ENCODE measurements at places on chromosomes 3 and 15.

GRCh38 chr3:176755977-176756376 lies 441.3 kb downstream of the TBL1XR1 start:
- no peak for DNase-seq

DNA sequence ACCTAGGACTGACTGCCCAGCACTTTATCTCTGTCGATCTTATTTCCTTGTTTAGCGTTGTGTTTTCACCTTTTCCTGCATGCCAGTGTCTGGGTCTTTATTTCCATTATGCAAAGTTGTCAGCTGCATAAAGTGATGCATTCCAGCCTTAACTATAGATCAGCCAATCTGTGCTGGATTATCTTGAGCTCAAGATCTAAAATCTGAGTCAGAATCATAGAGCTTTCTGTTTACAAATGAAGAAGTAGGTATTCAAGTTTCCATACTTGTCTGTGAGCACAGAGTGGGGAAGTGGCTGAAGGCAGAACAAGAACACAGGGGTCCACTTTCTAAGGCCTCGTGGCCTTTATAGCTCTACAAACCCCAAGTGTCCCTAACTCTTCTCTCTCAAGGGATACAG lies 82.4 kb upstream of the PLCL2 start:
- DNase-seq: no peak

DNA sequence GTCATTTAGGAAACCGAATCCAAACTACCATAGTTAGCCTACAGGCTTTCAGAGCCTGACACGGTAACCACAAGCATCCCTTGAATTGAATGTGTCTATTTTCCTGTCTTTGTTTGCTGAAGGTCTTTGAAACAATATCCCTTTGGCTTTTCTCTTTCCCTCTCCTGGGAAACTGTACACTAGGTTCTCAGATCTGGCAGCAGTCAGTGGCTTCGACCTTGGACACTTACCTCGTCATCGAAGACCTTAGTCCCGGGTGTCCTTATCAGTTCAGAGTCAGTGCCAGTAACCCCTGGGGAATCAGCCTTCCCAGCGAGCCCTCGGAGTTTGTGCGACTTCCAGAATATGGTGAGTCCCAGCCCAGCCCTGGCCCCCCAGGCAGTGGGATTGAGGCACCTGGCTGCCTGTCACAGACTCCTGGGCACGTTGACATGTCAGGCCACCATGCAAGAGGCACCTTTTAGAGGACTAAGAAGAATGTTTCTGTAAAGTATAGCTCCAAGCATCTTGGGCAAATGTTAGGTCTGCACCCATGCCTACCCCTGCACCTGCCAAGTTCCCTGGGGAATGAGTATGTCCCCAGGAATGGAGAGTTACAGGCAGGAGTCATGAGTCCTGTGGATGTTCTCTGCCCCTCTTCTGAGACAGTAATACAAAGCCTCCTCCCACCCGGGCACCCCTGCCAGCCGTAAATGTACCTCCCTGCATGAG lies 30.4 kb upstream of the UMPS start:
- peak; percentile 98 for DNase-seq

GRCh38 chr3:24683090-24683489 lies 188.4 kb upstream of the THRB start:
- DNase-seq: peak; percentile 55

GRCh38 chr3:192917028-192917403 lies 640 bp downstream of the MB21D2 start:
- peak; percentile 24 for DNase-seq

GRCh38 chr3:48402281-48402732 lies 27.6 kb downstream of the PLXNB1 start:
- no peak for DNase-seq

DNA sequence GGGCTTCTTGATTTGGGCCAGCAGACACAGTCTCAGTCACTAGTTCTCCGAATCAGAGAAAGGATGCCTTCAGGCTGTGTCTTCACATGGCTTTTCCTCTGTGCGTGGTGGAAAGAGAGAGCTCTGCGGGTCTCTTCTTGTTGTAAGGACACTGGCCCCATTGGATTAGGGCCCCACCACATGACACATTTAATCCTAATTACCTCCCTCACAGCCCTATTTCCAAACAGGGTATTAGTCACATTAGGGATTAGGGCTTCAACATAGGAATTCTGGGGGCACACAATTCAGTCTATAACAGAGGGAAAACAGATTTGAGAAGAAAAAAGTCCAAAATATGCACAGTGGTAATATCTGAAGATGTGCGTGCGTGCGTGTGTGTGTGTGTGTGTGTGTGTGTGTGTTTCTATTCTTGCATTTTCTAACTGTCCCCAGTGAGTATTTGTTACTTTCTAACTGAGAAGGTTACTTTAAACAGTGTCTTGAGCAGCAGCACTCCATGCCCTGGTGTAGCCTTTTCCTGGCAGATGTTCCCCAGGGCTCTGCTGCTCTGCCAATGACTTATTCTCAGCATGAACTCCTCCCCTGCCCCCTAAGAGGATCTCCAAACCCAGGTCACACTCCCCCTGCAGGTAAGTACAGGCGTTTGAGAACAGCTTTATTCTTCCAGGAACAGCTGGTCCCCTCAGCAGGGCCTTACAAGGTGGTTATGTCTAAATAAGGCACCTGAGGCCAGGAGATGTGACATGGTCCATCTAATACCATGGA lies 72.9 kb downstream of the RPL39L start:
- DNase-seq: peak; percentile 65

DNA sequence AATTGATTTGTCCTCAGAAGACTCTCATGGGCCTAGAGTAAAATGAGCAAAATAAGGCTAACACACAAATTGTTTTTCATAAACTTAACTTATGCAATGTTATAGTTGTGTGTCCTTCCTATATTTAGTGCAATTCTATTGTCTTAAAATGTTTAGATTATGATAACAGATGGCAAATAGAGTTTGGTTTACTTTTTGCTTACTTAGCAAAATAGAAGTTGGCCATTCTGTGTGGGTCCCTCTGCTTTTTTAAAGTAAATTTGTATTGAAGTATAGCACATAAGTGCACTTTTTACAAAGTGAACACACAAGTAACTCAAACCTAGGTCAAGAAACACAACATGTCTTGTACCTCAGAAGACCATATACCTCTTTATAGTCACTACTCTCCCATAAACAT lies 150.6 kb upstream of the RARB start:
- no peak for DNase-seq

DNA sequence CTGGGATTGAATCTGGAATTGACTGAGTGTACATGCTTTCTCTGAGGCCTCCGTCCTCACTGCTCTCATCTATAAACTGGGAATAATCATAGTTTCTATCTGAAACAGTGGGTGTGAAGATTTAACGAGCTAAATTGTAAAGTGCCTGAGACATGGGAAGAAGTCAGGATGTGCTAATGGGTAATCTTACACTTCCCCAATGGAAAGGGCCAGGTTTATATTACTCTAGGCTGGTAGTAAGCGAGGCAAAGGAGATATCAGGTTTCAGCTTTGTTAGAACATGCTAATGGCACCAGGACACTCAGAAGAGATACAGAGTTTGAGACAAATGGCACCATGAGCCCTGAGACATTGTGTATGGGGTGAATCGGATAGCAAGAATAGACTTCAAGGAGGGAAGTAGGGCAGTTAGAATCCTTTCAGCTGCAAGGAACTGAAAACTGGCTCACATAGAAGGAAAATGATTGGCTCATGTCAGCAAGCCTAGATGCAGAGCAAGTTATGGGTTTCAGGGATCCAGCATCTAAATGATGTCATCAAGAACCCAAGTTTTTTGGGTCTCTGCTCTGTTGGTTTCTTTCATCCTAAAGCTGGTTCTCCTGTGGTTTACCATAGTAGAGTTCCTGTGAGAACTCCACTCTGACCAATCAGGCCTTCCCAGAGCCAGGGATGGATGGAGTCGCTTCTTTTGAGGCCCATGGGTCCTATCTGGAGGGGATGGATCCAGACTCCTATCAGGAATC lies 21.8 kb downstream of the FLNB start:
- DNase-seq: no peak

DNA sequence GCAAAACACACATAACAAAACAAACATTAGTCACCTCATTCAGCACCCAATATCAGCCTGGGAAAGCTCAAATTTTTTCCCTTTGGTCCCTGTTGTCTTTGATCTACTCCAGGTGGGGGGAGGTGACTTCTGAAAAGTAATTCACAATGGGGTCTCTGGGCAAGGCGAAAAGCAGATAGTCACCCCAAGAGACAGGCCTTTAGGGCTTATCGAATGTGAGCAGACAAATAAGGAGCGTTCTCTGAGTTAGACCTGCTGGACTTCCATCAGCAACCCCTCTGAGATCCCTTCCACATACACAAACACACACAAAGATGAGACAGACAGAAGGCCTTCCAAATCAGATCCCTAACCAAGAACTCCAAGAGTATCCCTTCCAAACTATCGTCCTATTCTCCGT lies 171.0 kb upstream of the SMAD3 start:
- peak; percentile 23 for DNase-seq

GRCh38 chr15:90989040-90989768 lies 5.1 kb downstream of the PRC1 start:
- DNase-seq: no peak

DNA sequence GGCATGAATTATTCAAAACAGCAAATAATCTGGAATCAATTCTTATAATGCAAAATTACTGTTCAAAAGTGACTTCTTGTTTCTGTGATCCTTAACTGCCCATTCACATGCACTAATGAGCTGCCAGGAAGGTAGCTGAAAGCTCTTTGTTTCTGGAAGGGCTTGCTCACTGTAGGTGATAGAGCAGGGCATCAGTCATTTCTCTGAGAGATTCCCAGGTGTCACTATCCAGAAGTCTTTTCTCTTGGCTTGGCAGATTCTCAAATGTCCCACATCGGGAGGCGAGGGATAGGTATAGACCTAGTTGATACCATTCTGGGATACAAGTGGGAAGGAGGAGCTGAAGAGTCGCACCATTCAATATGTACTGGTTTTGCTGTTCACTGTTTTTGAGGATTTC lies 35.0 kb downstream of the C3orf85 start:
- DNase-seq: no peak

DNA sequence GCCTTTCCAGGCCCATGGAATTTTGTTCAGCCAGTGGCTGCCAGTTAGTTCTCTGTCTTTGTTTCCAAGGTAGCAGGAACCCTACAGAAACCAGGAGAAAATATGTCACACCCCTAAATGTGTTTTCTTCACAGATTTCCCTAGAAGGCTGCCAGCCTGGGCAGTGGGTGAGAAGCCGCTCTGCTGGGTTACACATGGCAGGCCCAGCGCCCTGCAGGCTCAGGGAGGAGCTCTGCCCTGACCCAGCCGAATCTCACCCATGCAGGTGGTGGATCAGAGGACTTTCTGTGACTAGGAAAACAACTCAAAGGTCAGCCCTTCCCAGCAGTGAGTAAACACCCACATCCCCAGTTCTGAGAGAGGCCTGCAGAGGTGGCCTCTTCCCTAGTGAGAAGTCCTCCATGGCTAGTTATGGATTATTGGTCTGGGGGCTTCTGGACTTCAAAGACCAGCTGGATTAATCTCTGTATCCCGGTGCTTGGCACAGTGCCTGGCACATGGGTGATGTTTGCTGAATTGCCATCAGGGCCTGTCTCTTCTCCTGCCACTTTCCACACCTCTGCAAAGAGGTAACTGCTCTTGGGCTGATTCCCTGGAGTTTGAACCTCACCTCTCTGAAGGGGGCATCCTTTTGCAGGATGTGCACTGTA lies 34.7 kb upstream of the BDH1 start:
- DNase-seq: peak; percentile 97

GRCh38 chr3:146529021-146529420 lies 15.4 kb downstream of the PLSCR1 start:
- DNase-seq: no peak

- DNase-seq: no peak
Observed at GRCh38 chr3:1766384-1766783, 332.3 kb upstream of the CNTN4 start.

DNA sequence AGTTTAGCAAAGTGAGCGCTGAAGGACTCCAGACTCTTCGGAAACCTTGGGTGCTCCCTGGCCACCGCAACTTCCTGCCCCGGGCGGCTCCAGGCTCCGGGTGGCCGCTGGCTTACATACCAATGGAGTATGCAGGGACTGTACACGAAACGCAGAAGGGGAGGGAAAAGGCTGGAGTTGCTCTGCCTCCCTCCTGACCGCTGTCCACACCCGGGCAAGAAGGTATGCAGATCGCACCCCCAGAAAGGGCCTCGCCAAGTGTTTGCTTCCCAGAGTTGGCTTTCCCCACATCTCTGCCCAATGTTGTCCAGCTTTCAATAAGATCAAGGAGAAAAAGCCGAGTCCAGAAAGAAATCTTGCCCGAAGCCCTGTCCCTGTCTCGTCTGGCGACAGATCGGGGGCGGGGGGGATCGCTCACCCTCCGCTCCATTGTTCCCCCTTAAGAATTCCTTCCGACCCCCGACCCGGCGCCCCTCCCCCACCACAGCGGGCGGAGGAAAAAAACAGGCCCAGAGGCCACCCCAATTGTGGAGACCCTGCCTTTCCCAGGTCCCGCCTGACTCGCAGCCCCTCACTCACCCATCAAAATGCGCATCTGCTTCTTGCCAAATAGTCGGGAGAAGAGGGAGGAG lies 533 bp downstream of the ARF4 start:
- DNase-seq: peak; percentile 75

DNA sequence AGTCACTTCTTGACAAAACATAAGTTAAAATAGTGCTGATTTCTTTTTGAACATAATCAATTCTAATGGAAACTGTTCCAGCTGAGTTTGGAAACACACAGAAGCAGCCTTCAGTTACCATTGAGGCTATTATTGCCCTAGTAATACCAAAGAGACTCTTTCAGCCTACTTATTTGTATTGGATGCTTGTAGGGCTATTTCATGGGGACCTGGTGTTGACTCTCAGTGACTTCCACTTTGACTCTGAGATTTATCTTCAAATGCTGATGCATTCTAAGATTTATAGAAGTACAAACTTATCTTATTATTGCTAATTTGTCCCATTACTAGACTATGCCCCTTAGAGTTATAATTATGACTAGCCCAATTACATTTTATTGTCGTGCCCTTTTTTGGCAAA lies 67.4 kb downstream of the CMSS1 start:
- DNase-seq: no peak

DNA sequence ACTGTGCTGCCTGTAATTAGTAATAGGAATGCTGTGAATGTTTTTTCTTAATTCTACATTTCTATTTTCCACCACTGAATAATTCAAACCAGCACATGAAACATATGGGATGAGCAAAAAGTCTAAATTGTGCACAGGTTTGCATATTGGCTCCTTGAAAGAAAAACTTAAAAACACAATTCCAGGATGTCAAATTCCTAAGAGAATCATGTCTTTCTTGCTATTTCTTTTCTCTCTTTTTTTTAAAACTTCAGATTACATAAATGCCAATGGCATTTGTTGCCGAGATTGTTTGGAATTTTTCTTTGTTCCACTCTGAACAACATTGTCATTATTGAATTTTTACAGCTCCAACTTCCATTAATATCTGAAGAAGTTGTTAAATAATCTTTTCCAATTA lies 60.8 kb downstream of the VGLL3 start:
- no peak for DNase-seq

- DNase-seq: no peak
Observed at GRCh38 chr15:75924576-75924975, 20.9 kb downstream of the FBXO22 start.

- DNase-seq: no peak
Observed at GRCh38 chr3:106332884-106333283, 464.1 kb upstream of the CBLB start.

- peak; percentile 98 for DNase-seq
Observed at GRCh38 chr3:190566043-190566933, 52.4 kb downstream of the IL1RAP start.

- peak; percentile 60 for DNase-seq
Observed at GRCh38 chr15:23566071-23566554, 639 bp downstream of the MKRN3 start.
